T-cell (primary cell): ENCODE measurements at places on chromosomes 3 and 15. TPM values are rescaled to one million over a fixed set of nuclear protein-coding genes. Genes with fewer than 3 reads are reported as not detected.

The NR1I2 gene
- 0.47 TPM for total RNA-seq

The ACTR8 gene
- total RNA-seq = 35.2 TPM

The SNX1 gene
- total RNA-seq = 98.8 TPM

The PROK2 gene
- total RNA-seq = 1.9 TPM

The FETUB gene
- not detected for total RNA-seq

The KLF15 gene
- 0.33 TPM for total RNA-seq

The CCR8 gene
- 2.8 TPM for total RNA-seq

The MINAR1 gene
- total RNA-seq = 0.30 TPM

The CPNE4 gene
- total RNA-seq = not detected

The BCL2A1 gene
- 13.6 TPM for total RNA-seq

The RTP1 gene
- not detected for total RNA-seq

The CHRNA5 gene
- 0.44 TPM for total RNA-seq

The DLL4 gene
- 0.13 TPM for total RNA-seq

The CCDC54 gene
- total RNA-seq = not detected

The TJP1 gene
- total RNA-seq = 0.73 TPM

The SIDT1 gene
- total RNA-seq = 74.2 TPM

The SNUPN gene
- 20.8 TPM for total RNA-seq

The SCAMP5 gene
- 8.2 TPM for total RNA-seq

The GOLGA6L10 gene
- 1.6 TPM for total RNA-seq

The DISP2 gene
- 0.18 TPM for total RNA-seq

The IL17RD gene
- not detected for total RNA-seq

The CYP1A1 gene
- 2.2 TPM for total RNA-seq

The THSD4 gene
- 0.18 TPM for total RNA-seq

The LRTM1 gene
- total RNA-seq = not detected

The DNAH12 gene
- total RNA-seq = 0.28 TPM

The IQCF2 gene
- total RNA-seq = not detected

The NRG4 gene
- not detected for total RNA-seq

The SOX2 gene
- total RNA-seq = 0.26 TPM

The NIT2 gene
- total RNA-seq = 28.6 TPM

The TMC3 gene
- total RNA-seq = not detected

The GPR156 gene
- 0.09 TPM for total RNA-seq

The GOLGA8G gene
- total RNA-seq = 0.03 TPM

The RBPMS2 gene
- 0.16 TPM for total RNA-seq

The ATP2B2 gene
- total RNA-seq = not detected

The ZNF197 gene
- total RNA-seq = 16.0 TPM

The SERPINI2 gene
- total RNA-seq = 0.13 TPM

The REC114 gene
- total RNA-seq = not detected

The CIP2A gene
- total RNA-seq = 3.4 TPM

The MOBP gene
- 0.20 TPM for total RNA-seq

The TLR9 gene
- 1.6 TPM for total RNA-seq

The TMEM40 gene
- not detected for total RNA-seq

The LEKR1 gene
- 3.6 TPM for total RNA-seq

The CTXN2 gene
- not detected for total RNA-seq

The PODXL2 gene
- total RNA-seq = 2.0 TPM

The PP2D1 gene
- not detected for total RNA-seq

The C3orf85 gene
- total RNA-seq = not detected

The BBX gene
- 75.7 TPM for total RNA-seq

The LTF gene
- not detected for total RNA-seq

The SETD5 gene
- total RNA-seq = 131 TPM

The PLSCR5 gene
- not detected for total RNA-seq

The NR2E3 gene
- total RNA-seq = not detected

The ZNF660 gene
- 0.23 TPM for total RNA-seq

The USP3 gene
- 226 TPM for total RNA-seq

The STT3B gene
- total RNA-seq = 110 TPM

The RAB8B gene
- 56.2 TPM for total RNA-seq

The UQCRC1 gene
- total RNA-seq = 106 TPM
